ENCODE measurements at places on chromosomes 2 and 18.

GRCh38 chr2:30336084-30336483, 104.8 kb downstream of the LBH start:
- no peak for DNase-seq

GRCh38 chr18:74488864-74489263, 7.3 kb upstream of the CNDP2 start:
- DNase-seq, result no peak

DNA sequence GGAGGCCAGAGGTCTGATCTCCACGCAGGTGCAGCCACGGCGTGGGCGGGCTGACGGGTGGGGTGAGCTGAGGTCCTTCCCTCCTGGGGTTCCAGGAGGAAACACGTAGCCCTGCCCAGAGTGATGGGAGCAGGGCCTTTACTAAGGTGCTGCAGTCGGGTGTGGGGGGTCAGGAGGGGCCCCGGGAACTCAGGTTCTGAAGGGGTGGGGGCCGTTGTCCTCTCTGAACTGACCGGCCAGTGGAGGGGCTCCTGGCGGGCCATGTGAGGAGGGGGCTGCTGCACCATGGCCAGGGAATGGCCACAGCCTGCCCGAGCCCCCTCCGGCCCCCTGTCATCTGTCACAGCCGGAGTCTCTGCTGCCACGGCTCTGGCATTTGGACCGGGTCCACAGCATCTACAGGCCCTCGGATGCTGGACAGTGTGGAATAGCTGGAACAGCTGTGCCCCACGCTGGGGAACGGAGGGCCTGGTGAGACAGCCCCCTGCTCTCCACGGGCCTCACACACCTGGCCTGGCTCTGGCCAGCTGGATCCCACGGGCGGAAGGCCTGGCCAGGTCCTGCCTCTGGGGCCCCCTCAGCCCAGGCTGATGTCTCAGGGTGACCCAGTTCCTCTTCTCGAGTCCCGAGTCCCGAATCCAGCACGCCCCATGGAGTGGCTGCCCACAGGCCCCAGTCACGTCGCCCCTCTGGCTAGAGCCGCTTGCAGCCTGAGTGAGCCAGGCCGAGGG, 145.6 kb upstream of the GPC1 start:
- no peak for DNase-seq

- DNase-seq, result peak; percentile 85
These were observed 41.9 kb upstream of the LIMS1 start for GRCh38 chr2:108492364-108492763.

DNA sequence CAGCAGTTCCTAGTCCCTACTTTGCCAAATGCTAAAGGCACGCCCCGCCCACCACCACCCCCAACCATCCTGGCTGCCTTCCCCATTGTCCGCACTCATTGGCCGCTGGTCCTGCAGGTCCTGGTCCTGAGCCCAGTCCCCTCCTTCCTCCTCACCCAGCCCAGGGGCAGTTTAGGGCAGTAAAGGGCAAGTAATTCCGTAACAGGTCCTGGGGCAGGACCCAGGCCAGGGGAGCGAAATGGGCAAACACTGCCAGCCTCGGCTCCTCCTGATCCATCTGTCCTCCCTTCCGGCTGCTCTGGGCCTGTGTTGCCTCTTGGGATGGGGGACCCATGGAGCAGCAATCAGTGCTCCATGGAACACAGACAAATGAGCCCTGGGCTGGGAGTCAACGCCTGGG, 6.1 kb downstream of the ADCY3 start:
- DNase-seq, result no peak

DNA sequence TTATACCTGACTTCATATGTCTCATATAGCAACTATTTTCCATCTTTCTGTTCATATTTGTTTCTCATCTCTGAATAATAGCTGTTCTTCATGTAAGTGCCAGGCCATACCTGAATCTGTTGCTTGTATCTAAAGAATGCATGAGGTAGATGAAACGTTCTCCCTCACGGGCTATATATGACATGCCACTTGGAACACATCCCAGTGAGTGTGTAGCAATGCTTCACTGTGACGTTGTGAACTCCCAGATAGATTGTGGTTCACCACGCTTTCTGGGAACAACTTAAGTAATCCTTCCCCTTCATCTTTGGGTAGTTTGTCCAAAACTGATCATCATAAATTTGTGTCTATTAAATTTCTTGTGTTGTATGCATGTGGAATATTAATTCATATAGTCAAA, 60.1 kb downstream of the RDH14 start:
- peak; percentile 53 for DNase-seq

Measured in EL (cell line).